ENCODE measurements at places on chromosomes 1 and 21.

GRCh38 chr1:87852410-87853161 is 523.9 kb downstream of the LMO4 start:
- no peak for DNase-seq

GRCh38 chr1:19325958-19326747 is 14.0 kb downstream of the SLC66A1 start:
- no peak for DNase-seq

GRCh38 chr1:33126411-33127000 is 45.6 kb downstream of the AZIN2 start:
- no peak for DNase-seq

DNA sequence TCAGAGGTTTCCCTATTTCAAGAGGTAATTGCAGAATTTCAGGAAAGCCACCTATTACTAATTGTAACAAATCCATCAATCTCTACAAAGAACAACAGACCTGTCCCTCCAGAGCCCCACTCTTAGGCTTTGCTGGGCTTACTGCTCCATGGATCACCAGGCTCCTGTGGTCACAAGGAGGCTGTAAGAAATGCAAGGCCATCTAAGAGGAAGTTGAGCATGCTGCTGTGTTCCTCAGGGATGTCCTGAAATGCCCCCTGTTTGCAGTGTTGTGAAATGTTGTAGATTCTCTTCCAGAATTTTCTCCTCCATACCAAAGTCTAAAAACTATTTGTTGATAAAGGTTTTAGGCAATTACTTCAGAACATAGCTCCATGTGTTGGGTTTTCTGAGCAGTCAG is 24.4 kb upstream of the DUSP23 start:
- no peak for DNase-seq

GRCh38 chr1:7300893-7301663 is 470.0 kb upstream of the VAMP3 start:
- DNase-seq, result no peak

- no peak for DNase-seq
These were observed 106.3 kb downstream of the SETD4 start for GRCh38 chr21:35954066-35954465.

GRCh38 chr1:42417166-42417565 is 36.6 kb downstream of the RIMKLA start:
- no peak for DNase-seq

GRCh38 chr1:212680680-212681389 is 18.8 kb downstream of the BATF3 start:
- DNase-seq, result no peak

DNA sequence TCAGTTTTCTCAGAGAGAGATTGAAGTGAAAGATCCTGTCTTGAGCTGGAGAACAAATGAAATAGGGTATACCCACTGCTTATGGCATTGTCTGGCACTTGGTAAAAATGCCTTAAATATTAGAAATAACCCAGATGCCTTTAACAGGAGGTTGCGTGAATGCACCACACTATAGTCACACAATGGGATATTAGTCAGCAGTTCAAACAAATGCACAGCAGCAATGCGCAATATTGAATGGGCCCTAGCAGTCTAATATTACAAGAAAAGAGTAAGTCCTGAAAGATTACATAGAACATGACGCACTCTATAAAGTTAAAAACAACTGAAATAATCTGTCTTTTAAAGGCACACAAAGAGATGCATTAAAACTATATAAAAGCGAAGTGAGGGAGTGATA is 161.1 kb downstream of the EDEM3 start:
- no peak for DNase-seq

- no peak for DNase-seq
These were observed 60.8 kb upstream of the KRTAP11-1 start for GRCh38 chr21:30942192-30942591.

Data from AG09319 (cell line).